ENCODE measurements at places on chromosomes 13 and 19.

GRCh38 chr19:30670562-30671366 is 298.6 kb downstream of the ZNF536 start:
- H3K4me1 ChIP-seq, result peaks cover 8% of the 10 kb centered on the region
- H3K27me3 ChIP-seq, result peaks cover 4% of the 10 kb centered on the region
- no peaks in the 10 kb centered on the region for H3K36me3 ChIP-seq
- no peak overlapping the region for H3K27ac ChIP-seq
- DNase-seq, result no peak

DNA sequence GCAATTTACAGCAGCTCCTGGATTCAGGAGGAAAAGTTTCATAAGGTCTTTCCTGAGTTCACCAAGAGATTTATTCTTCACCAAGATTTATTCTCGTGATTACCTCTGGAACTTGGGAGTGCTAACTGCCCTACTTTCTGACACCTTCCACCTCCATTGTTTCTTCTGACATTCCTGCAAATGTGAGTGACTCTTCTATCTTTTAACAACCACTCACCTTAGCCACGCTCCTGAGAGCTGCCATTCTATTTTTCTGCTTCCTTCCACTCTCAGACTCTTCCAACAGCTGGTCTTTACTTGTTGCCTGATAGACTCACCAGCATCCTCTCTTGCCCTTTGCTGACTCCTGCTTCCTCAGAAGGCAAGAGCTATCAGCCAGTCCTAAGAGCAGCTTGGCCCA is 11.5 kb upstream of the CBY2 start:
- DNase-seq, result no peak
- H3K27ac ChIP-seq, result no peak overlapping the region
- no peaks in the 10 kb centered on the region for H3K27me3 ChIP-seq
- peaks cover 8% of the 10 kb centered on the region for H3K36me3 ChIP-seq
- H3K4me3 ChIP-seq, result no peak overlapping the region

DNA sequence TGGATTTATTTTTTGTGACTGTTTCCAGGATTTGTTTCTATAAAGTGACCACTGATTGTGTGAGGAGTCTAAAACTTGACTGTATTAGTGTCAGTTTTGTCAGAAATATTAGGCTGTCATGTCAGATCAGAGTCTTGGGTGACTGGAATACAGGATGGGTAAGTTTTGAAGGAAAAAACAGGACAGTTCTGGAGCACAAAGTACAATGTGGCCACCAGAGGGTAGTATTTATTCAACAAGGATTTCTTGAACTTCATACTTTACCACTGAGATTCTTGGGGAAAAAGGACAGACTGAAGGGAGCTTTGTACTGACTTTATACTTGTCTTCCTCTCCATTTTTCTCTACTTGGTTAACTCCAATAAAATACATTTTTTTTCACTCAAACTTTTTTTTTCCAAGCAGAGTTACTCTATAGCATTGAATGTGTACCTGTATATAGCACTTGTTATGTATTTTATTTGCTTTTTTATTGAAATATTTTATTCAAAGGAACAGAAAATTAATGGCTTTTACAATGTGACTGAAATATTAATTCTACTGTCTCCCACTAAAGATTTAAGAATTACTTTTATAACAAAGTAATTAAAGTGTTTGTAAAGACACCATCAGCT is 51.1 kb downstream of the LMO7 start:
- no peak overlapping the region for H3K4me3 ChIP-seq
- no peaks in the 10 kb centered on the region for H3K27me3 ChIP-seq
- H3K4me1 ChIP-seq, result no peaks in the 10 kb centered on the region
- H3K36me3 ChIP-seq, result no peaks in the 10 kb centered on the region

DNA sequence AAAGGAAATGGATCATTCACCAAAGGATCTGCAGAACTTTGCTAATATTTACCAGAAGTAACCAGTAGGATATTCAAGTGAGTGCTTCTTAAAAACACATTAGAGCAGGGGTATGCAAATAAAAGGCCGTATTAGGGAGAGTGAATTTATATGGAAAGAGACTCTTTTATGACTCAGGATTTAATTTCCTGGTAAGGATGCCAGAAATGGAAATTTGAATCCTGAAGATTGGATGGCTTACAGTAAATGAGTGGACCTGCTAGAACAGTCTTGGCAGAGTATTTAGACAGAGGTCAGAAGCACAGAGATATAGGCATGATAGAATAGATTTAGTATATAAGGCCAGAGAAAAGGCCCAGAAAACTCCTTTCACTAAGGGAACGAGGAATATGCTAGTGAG is 201.6 kb downstream of the SLITRK5 start:
- H3K4me3 ChIP-seq, result no peak overlapping the region
- H3K27ac ChIP-seq, result no peak overlapping the region
- no peaks in the 10 kb centered on the region for H3K4me1 ChIP-seq
- H3K36me3 ChIP-seq, result no peaks in the 10 kb centered on the region

DNA sequence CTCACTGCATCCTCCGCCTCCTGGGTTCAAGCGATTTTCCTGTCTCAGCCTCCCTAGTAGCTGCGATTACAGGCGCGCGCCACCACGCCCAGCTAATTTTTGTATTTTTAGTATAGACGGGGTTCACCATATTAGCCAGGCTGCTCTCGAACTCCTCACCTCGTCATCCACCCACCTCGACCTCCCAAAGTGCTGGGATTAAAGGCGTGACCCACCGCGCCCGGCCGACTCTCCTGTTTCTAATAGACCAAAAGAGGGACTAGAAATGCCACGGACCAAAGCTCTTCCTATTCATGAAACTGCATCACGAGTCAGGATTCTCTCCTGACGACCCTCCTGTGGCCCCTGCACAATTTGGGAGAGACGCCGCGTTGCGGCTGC is 563 bp downstream of the ZNF43 start:
- H3K36me3 ChIP-seq, result peaks cover 11% of the 10 kb centered on the region
- H3K4me1 ChIP-seq, result no peaks in the 10 kb centered on the region
- peak overlapping the region; percentile 100 for H3K4me3 ChIP-seq
- no peak for DNase-seq

GRCh38 chr13:33262997-33263396 is 22.6 kb downstream of the STARD13 start:
- peaks cover 23% of the 10 kb centered on the region for H3K4me1 ChIP-seq
- no peak overlapping the region for H3K27ac ChIP-seq
- no peaks in the 10 kb centered on the region for H3K36me3 ChIP-seq
- H3K4me3 ChIP-seq, result no peak overlapping the region
- no peak for DNase-seq

DNA sequence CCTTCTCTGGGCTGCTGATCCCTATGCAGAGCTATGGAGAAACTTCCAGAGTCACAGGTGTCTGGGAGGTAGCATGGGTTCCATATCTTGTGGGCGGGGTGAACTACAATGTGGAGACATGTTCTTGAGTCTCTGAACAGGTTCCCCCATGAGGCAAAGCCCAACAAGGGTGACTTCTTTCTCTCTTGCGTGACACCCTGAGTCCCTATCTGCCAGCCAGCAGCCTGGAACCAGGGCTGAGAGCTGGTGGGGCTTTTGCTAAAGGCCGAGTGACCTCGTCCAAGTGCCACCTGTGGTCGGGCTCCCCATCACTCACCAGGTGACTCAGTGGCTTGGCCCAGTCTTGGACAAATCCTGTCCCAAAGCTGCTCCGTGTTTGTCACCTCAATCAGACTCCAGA is 88.0 kb upstream of the ZNF536 start:
- peaks cover 6% of the 10 kb centered on the region for H3K27me3 ChIP-seq
- H3K36me3 ChIP-seq, result peaks cover 1% of the 10 kb centered on the region
- H3K4me3 ChIP-seq, result no peak overlapping the region
- DNase-seq, result no peak
- H3K4me1 ChIP-seq, result peaks cover 10% of the 10 kb centered on the region

DNA sequence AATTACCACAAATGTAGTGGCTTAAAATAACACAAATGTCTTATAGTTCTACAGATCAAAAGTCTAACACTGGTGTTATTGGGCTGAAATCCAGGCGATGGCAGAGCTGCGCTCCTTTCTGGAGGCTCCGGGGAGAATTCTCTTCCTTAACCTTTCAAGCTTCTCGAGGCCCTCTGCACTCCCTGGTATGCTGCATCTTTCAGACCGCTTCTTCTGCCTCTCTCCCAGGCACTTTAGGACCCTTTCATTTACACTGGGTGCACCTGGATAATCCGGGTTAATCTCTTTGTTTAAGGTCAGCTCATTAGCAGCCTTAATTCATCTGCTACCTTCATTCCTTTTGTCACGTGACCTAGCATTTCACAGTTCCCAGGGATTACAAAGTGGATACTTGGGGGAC is 211.3 kb upstream of the RFC3 start:
- peaks cover 4% of the 10 kb centered on the region for H3K36me3 ChIP-seq
- no peak overlapping the region for H3K4me3 ChIP-seq
- peaks cover 3% of the 10 kb centered on the region for H3K4me1 ChIP-seq
- peaks cover 2% of the 10 kb centered on the region for H3K27me3 ChIP-seq
- no peak overlapping the region for H3K27ac ChIP-seq

- H3K27me3 ChIP-seq, result no peaks in the 10 kb centered on the region
- no peak overlapping the region for H3K4me3 ChIP-seq
- H3K27ac ChIP-seq, result peak overlapping the region; percentile 41
- no peak for DNase-seq
- peaks cover 4% of the 10 kb centered on the region for H3K36me3 ChIP-seq
These were observed 27.5 kb upstream of the SERPINE3 start for GRCh38 chr13:51311957-51312520.

GRCh38 chr19:51093101-51093500 is 10.4 kb upstream of the KLK14 start:
- no peaks in the 10 kb centered on the region for H3K36me3 ChIP-seq
- H3K27me3 ChIP-seq, result peaks cover 8% of the 10 kb centered on the region
- no peak overlapping the region for H3K4me3 ChIP-seq
- no peak overlapping the region for H3K27ac ChIP-seq
- no peak for DNase-seq
- no peaks in the 10 kb centered on the region for H3K4me1 ChIP-seq

All from glutamatergic neuron (in vitro differentiated cells).